DMS79 treated with DMSO at 0.1 percent for 48 hours (cell line): ENCODE measurements at places on chromosomes 5 and 9.

GRCh38 chr5:150289551-150290390, at the start of gene CAMK2A:
Gene CAMK2A, minus strand, starts transcription at chr5:150289773. Its CDS starts 148 bp downstream, at chr5:150289625.
- peak; percentile 3 for DNase-seq

DNA sequence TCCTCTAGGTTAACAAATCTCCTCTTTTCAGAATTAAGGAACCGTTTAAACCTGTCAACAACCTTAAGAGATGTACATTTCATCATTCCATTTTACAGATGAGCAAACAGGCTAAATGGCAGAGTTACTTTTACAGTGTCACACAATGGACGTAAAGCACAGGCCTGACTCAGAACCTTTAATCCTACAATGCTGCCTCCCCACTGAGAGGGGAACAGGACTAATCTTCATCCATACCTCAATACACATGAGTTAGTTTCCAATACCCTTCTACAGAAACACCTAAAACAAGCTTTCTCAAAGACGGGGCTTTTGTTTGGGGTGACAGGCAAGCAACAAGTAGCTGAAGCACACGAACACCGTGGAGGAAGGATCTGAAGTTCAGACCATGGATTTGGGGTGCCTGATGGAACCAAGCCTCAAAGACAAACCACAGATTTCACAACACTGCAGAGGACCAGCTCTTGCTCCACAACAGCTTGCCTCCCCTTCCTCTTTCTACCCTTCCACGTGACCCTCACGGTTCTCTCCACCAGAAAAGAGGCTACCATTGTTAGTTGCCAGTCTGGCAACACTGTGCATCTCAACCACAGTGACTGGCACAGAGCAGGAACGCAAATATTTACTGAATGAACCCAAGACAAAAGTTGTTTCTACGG, 1.8 kb downstream of the RNF130 start:
- peak; percentile 8 for DNase-seq

DNA sequence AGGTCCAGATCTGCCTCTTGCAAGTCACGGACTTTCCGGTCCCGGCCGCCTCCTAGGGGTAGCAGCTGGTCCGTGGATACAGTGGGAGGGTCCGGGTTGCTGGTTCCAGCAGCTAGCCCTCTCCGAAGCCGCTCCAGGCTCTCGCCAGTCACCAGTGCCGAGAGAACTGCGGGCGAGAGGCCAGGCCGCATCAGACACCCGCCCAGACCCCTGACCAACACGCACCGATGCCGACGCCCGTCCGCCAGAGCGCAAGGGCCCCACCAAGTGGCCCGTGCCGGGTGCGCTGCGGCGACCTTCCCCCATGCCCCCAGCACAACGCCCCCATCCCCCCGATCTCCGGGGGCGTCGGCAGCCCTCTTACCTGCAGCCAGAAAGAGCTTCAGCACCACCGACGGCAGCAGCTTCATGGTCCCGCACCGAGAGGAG, 470 bp downstream of the HBEGF start:
- no peak for DNase-seq

DNA sequence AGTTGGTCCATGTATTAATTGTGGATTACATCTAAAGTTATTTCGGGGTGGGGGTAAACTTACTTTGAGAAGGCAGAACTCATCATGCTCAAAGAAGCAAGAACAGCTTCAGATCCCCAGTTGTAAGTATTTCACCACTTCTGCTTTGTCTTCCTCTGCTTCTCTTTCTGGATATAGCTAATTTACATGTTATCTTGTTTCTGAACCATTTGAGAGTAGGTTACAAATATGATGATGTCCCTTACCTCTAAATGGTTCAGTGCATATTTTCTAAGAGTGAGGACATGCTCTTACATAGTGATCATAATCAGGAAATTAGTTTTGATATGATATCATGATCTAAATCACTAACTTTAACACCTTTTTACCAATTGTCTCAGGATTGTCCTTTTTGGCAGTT, 11.9 kb downstream of the TRIO start:
- DNase-seq, result no peak

- DNase-seq, result peak; percentile 61
Measured at GRCh38 chr9:129026442-129027223, 1.5 kb downstream of the SH3GLB2 start.

DNA sequence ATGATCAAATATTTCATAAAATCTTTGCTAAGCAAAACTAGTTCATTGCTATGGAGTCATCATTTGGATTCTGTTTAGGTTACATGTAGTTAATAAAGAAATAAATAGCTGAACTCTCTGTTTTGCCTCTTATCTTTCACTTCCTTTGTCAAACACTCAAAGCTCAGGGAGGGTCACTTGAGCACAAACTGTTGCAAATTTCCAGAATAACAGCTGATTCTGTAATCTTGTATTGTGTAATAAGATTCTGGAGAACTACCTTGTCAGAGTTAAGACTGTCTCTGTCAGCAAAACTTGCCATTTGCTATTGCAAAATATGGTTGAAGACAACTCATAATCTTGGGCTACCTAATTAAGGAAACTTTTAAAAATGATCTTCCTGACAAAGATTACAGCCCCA, 182.0 kb upstream of the MOCS2 start:
- no peak for DNase-seq
